Osteoblast (primary cell): ENCODE measurements at places on chromosomes 7 and 10. TPM values are rescaled to one million over a fixed set of nuclear protein-coding genes. Genes with fewer than 3 reads are reported as not detected.

POLL gene
- total RNA-seq = 17.1 and 18.5 TPM in 2 replicates

- no peak overlapping the region for H3K27ac ChIP-seq
- H3K4me3 ChIP-seq = no peak overlapping the region
- no peaks in the 10 kb centered on the region for H3K36me3 ChIP-seq
- no peak for DNase-seq
- H3K4me1 ChIP-seq = no peaks in the 10 kb centered on the region
- H3K27me3 ChIP-seq = no peaks in the 10 kb centered on the region
These were observed 188.5 kb downstream of the TMEM178B start for GRCh38 chr7:141262101-141263090.

NME8 gene
- total RNA-seq = not detected in 2 replicates

- no peak for DNase-seq
- H3K4me1 ChIP-seq = peaks cover 8% of the 10 kb centered on the region
- H3K4me3 ChIP-seq = no peak overlapping the region
- no peaks in the 10 kb centered on the region for H3K27me3 ChIP-seq
- no peak overlapping the region for H3K27ac ChIP-seq
These were observed 5.0 kb upstream of the PRKAR1B start for GRCh38 chr7:732094-732541.

GRCh38 chr7:6210621-6211372 is 61.6 kb downstream of the CYTH3 start:
- H3K4me1 ChIP-seq = peaks cover 9% of the 10 kb centered on the region
- no peak for DNase-seq
- no peaks in the 10 kb centered on the region for H3K27me3 ChIP-seq

GRCh38 chr10:103350517-103351260 is at the start of gene PCGF6:
TSS of gene PCGF6 (minus strand) at chr10:103351140. CDS start at chr10:103351066, 74 bp downstream.
- peak; percentile 98 for DNase-seq
- H3K4me3 ChIP-seq = peak within 1 kb of the TSS; percentile 89
- H3K27ac ChIP-seq = peak within 1 kb of the TSS; percentile 58
- peaks cover 23% of the 10 kb centered on the region for H3K36me3 ChIP-seq

CLEC5A gene
- total RNA-seq = not detected in 2 replicates

DNA sequence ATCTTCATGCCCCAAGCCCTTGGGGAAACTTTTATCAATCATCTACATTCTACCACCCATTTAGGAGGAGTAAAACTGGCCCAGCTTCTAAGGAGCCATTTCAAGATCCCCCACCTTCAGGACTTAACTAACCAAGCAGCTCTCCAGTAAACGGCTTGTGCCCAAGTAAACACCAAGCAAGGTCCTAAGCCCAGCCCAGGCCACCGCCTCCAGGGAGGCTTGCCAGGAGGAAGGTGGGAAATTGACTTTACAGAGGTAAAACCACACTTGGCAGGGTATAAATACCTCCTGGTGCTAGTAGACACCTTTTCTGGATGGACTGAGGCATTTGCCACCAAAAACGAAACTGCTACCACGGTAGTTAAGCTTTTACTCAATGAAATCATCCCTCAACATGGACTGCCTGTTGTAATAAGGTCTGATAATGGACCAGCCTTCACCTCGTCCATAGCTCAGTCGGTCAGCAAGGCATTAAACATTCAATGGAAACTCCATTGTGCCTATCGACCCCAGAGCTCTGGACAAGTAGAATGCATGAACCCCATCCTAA is 5.6 kb downstream of the AKR1B15 start:
- H3K36me3 ChIP-seq = no peaks in the 10 kb centered on the region
- no peak overlapping the region for H3K4me3 ChIP-seq
- H3K4me1 ChIP-seq = no peaks in the 10 kb centered on the region
- no peak overlapping the region for H3K27ac ChIP-seq
- no peak for DNase-seq
- peaks cover 10% of the 10 kb centered on the region for H3K27me3 ChIP-seq

- no peak overlapping the region for H3K27ac ChIP-seq
- DNase-seq = peak; percentile 75
- no peaks in the 10 kb centered on the region for H3K4me1 ChIP-seq
- no peak overlapping the region for H3K4me3 ChIP-seq
- H3K27me3 ChIP-seq = no peaks in the 10 kb centered on the region
These were observed 31.3 kb downstream of the ZNF783 start for GRCh38 chr7:149293338-149293737.

TMEM229A gene
- not detected in 2 replicates for total RNA-seq

DNA sequence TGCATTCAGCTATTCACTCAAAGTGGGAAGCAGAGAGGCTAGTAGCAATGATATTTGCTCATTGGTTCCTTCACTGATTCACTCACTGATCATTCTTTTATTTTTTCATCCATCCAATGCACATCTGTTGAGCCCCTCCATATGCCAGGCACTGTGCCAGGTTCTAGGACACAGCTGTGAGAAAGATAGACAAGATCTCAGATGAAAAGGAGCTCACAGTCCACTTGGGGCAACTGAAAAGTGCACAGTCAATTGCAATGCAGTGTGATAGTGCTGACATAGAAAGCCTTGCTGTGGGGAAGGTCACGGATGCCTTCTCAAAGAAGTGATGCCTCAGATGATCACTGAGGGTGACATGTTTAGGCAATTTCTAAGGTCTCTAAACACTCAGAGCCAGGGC is 262.3 kb downstream of the PTEN start:
- H3K27ac ChIP-seq = no peak overlapping the region
- H3K4me3 ChIP-seq = no peak overlapping the region
- DNase-seq = no peak
- H3K4me1 ChIP-seq = no peaks in the 10 kb centered on the region

HOXA13 gene
- total RNA-seq = 6.2 and 8.0 TPM in 2 replicates

DNA sequence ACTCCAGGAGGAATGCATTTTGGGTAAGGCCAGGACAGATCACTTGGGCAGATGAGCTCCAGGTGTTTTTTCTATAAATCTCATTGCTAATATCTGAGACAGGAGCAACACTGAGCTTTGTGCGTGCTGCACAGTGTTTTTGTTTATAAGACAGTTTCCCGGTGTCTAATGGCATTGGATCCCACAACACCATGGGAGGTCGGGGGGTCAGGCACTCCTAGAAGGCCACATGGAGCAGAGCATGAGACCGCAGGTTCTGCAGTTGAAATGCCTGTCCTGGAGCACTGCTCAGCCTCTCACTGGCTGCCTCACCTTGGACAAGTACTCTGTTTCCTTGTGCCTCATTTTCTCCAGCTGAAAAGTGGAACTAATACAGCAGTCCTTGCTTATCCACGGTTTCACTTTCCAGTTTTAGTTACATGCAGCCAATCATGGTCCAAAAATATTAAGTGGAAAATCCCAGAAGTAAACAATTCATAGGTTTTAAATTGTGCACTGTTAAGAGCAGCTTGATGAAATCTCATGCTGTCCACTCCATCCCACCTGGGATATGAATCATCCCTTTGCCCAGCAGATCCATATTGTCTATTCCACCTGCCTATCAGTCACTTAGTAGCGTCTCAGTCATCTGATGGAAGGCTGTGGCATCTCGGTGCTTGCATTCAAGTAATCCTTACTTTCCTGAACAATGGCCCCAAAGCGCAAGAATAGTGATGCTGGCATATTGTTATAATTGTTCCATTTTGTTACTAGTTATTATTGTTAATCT is 35.2 kb downstream of the ATXN7L1 start:
- H3K36me3 ChIP-seq = no peaks in the 10 kb centered on the region
- peaks cover 9% of the 10 kb centered on the region for H3K4me1 ChIP-seq
- H3K27ac ChIP-seq = no peak overlapping the region
- no peak for DNase-seq

EGR2 gene
- 2.4 and 3.6 TPM in 2 replicates for total RNA-seq

GPR85 gene
- total RNA-seq = 7.2 and 10.3 TPM in 2 replicates

DNA sequence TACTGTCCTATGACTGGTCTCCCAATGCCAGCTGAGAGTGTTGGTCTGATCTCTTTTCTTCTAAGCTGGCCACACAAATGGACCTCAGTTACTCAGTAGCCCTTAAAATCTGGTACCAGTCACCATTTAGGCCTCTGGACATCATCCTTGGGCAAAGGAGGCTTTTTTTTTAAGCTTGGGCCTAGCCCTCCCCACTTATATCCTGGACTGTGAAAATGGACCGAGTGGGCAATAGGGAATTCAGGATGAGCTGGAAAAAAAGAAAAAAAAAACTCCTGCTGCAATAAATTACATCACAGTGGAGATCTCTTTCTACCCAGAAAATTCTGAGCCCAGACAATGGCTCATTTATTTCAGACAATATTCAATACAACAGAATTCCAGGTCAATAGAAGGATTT is 68.4 kb downstream of the PARP12 start:
- H3K4me1 ChIP-seq = peaks cover 4% of the 10 kb centered on the region
- H3K27me3 ChIP-seq = no peaks in the 10 kb centered on the region
- DNase-seq = no peak
- no peak overlapping the region for H3K27ac ChIP-seq

GRCh38 chr7:112193915-112194502 is 12.2 kb downstream of the DOCK4 start:
- H3K27me3 ChIP-seq = no peaks in the 10 kb centered on the region
- H3K4me1 ChIP-seq = peaks cover 4% of the 10 kb centered on the region
- H3K4me3 ChIP-seq = no peak overlapping the region
- no peak overlapping the region for H3K27ac ChIP-seq
- DNase-seq = no peak

TMEM140 gene
- total RNA-seq = 13.8 and 14.1 TPM in 2 replicates
